ENCODE measurements at places on chromosomes 11 and 22. TPM values are rescaled to one million over a fixed set of nuclear protein-coding genes. Genes with fewer than 3 reads are reported as not detected.

DNA sequence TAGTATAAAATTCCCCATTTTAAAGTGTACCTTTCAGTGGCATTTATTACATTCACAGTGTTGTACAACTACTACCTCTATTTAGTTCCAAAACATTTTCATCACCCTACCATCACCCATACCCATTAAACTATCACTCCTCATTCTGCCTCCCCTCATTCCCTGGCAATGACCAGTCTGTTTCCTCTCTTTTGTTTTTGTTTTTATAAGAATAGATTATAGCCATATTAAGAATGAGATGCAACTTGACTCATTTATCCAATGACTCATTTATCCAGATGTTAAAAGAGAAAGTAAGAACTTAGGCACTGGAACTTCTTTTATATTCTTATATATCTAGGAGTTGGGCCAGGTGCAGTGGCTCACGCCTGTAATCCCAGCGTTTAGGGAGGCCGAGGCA lies 156.3 kb downstream of the FAT3 start:
- no peak for DNase-seq

DNA sequence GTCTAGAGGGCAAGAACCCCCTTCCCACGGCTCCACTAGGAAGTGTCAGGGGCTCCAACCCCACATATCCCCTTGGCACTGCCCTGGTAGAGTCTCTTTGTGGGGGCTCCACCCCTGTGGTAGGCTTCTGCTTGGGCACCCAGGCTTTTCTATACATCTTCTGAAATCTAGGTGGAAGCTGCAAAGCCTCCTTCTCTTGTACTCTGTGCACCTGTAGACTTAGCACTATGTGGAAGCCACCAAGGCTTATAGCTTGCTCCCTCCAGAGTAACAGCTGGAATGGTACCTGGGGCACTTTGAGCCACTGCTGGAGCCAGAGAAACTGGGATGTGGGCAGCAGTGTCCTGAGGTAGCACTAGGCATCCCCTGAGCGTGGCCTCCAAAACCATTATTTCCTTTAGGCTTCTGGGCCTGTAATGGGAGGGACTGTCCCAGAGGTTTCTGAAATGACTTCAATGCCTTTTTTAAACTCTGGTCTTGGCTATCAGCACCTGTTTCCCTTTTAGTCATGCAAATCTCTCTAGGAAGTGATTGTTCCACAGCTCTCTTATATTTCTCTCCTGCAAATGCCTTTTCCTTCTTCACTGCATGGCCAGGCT lies 68.4 kb downstream of the TRAF6 start:
- no peak for DNase-seq

- DNase-seq, result peak; percentile 37
Measured at GRCh38 chr11:2580571-2581001, 119.2 kb downstream of the KCNQ1OT1 start.

- no peak for DNase-seq
Measured at GRCh38 chr11:92675303-92675702, 294.1 kb upstream of the MTNR1B start.

DNA sequence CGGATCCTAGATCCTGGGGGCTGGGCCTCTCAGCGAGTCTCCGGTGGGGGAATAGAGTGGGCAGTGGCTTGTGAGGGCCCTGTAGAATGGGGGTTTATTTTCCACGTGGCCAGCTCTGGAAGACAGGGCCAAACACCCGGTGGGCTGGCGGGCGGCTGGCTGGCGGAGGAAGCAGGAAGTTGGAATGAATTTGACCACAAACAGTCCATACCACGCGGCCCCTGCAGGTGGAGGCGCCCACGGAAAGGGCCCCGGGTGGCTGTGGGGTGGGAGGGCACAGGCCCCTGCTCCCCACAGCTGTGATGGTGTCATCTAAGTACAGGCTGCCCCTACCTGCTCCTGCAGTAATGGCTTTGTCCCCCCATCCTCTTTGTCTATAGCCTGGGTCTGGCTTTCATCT lies 15.1 kb downstream of the MCAT start:
- DNase-seq, result no peak

DNA sequence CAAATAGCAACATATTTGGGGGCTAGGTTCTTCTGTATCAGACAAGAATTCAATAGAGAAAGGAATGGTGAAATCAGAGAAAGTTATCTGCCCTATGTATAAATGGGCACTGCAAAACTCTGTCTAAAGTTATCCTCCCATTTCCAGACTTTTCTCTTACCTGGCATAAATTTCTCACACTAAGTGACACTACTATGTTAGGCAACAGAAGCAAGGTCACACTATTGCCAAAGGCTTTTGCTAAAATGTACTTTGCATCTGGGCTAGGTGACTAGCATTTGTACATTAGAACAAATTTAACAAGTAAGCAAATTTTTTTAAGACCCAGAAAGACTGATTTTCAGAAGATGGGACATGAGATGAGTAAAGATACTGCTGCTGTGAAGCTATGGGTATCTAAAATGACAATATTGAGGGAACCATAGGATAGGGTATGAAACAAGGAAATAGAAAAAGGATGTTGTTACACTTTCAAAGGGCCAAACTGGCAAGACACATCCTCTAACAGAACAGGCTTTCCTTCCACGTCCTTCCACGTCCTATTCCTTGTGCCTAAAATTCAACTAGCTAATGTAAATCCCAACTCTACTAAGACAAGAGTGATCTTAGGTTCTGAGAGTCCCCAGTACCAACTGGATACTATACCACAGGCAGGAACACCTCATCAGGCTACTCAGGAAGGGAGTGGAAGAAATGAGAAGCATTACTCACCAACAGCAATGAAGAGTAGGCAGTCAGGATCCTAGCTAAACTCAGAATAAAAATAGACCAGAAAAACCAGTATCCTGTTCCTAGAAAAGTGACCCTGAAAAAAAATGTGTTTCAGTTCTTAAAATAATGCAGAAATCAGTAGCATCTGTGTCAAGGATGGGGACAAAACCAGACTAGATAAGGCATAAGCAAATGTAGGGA lies 22.6 kb downstream of the GDPD4 start:
- DNase-seq, result no peak

DNA sequence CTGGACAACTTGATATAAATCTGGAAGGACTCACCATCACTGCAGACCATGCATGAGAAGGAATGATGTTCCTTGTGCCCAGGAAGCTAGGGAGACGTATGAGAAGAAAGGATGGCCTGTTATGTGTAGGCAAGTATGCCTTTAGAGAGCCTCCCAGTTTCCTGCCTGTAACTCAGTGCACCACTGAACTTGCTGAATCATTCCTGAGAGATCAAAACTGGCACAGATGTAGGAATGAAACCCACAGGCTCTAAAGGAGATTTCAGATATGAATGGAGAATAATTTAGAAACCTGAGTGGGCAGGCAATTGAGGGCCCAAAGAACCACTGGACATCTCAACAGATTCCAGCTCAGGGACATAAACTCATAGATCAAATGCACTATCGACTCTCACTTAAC lies 38.4 kb upstream of the PRSS23 start:
- DNase-seq, result no peak

GRCh38 chr11:134449713-134450112 lies 37.7 kb upstream of the B3GAT1 start:
- no peak for DNase-seq

GRCh38 chr11:67268081-67268961 lies 2.0 kb downstream of the GRK2 start:
- no peak for DNase-seq

MPZL3 gene
- total RNA-seq, result 5.8 TPM

SCGB1A1 gene
- total RNA-seq, result 2.0 TPM

OR4D5 gene
- total RNA-seq, result not detected

CCDC89 gene
- total RNA-seq, result 0.28 TPM

MUC5AC gene
- total RNA-seq, result 0.03 TPM

Measured in left lobe of liver (tissue), 2 donors.